Panc1 (cell line): ENCODE measurements at places on chromosomes 13 and 19.

- no peak for DNase-seq
Measured at GRCh38 chr19:46919324-46919723, 58.5 kb downstream of the ARHGAP35 start.

DNA sequence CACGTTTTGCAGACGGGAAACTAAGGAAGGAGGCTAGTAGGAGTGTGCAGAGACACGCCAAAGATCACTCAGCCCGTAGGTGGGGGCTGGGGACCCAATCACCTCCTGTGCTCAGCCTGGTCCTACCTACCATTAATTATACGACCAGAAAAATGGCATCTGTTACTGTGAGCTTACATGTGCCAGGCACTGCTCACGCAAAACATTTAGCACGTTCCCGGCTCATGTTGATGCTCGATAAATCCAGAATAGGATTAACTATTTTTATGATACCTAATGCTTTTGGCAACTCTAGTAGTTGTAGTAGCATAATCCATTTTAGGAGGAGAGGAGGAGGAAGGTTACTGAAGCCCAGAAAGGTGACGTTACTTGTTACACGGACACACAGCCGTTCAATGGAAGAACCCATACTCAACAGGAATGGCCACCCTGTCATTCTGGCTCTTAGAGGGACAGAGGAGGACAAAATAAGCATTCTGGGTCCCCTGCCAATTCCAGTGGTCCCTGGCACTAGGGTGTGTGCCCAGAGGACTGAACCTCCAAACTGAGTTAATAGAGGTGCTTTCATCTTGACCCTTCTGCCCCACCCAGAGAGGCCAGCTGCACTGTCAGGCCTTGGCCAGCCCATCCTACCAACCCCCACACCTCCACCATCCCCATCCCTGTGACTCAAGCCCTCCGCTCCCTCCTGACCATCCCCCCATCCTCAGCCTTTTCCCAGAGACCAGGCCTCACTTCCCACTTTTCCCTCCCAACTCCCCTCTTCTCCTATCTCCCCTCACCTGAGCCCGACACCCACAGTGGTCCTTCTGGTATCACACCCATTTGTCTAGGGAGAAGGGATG, 5.0 kb upstream of the EML2 start:
- no peak for DNase-seq

DNA sequence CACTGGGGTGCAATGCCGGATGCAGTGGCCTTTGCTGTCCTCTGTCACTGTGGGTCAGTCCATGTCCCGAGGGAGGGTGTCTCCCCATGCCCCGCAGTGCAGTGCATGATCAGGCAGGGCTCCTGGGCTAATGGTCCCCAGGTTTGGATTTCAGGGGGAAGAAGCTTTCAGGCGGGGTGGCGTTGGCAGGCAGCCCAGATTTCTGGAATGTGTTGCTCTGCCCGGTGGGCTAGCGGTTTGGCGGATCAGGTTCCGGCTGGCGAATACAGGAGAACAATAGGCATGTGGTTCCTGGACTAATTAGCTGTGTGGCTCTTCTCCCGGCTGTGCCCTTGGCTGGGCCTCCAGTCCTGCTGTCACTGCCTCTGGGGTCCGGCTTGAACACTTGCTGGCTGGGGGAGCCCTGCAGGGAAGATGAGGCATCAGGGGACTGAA, 141.3 kb downstream of the FGF9 start:
- no peak for DNase-seq

- no peak for DNase-seq
Measured at GRCh38 chr19:33767898-33768413, 28.7 kb upstream of the KCTD15 start.

DNA sequence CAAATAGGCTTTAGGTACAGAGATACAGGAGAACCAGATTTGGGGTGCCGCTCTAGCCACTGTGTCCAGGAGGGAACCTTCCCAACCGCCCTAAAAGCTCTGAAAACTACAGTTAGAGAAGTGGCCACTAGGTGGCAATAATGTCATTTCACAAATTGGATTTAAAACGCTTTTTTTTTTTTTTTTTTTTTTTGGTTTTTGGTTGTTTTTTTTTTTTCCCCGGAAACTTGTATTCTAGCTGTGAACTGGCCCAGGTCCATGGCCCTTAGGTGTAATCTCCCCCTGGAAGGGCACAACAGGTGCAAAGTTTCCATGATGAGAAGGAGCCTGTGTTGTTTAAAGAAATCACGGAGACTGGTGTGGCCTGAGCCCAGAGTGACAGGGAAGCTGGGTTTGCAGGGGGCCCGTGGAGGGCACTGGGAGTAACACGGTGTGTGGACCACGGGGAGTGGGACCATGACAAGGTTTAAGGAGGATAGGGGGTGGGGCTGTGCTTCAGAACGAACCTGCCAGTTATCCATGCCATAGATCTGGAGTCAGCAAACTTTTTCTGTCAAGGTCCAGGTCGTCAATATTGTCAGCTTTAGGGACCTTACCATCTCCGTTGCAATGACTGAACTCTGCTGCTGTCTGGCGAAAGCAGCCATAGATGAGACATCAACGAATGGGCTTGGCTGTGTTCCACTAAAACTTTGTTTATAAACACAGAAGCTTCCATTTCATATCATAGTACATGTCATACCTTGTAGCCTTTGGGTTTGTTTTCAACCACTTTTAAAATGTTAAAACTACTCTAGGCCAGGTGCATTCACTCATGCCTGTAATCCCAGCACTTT, 10.1 kb downstream of the OR1I1 start:
- no peak for DNase-seq

DNA sequence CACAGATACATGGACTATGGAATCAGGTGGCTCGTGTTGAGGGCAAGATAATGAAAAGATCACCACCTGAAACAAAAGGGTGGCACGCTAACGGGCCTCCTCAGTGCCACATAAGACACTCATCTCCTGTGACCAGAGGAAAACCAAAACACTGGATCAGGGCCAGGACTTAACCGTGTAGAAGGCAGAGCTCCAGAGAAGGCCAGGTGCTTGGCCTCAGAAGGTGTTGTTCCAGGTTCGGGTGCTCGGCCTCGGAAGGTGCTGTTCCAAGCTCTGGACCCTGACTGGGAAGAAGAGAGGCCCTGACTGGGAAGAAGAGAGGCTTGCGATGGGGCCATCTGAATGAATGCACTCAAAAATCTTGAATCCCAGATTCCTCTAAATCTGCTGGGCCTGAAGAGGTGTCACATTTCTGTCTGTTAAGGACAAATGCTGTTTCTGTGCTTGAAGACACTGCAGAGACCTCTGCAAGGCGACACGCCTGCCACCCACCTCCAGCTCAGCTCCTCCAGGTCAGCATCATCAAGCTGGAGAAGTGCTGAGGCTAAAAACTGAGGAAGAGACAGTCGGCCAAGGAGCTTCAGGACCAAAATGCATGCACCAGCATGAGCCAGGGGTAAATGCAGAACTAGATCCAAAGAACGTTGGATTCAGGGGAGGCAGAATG, 2.7 kb upstream of the RASA3 start:
- DNase-seq, result no peak

DNA sequence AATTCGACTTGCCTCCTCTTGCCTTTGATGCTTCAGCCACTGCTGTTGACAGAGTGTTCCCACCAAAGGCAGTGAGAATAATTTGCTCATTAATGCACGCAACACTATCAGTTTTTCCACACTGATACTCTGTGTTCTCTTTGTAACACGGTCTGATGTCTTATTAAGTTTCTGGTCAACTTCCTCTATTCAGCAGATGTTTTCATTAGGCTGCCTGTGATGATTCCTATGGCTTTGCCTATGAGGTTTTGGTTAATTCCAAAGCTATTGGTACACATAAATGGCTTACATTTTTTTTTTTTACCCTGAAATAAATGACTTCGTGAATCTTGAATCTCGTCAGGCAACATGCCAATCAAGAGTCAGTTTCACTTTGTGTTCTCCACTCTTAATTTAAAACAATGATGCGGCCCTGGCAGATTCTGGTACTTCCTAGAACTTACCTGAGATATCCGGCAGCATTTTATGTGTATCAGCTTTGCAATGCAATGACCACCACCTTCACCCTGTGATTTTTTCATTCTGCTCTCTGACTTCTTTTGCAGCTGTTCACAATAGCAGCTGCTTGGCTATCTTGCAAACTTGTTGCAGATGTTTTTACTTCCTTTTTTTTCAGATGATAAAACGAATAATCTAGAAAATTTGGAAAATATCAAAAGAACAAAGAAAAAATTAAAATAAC, 27.5 kb upstream of the KL start:
- DNase-seq, result no peak

DNA sequence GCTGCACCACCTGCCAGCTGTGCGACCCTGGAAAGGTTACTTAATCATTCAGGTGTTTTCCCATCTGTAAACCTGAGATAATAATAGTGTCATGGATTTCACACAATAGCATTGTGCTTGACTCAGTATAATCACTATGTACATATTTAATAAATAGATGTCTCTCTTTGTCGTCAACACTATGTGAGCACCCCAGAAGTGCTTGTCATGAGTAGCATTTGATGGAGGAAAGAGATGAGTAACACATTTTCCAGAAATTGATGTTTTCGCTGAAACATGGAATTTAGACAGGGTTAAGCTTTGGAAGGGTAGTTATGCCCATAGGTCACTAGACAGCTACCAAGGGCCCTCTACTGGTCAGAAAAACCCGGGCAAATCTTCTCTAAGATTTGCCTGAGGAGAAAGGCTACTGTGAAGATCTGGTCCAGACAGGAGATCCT, 9.5 kb upstream of the MBNL2 start:
- no peak for DNase-seq

GRCh38 chr13:84910423-84910822, 888.8 kb downstream of the SLITRK6 start:
- DNase-seq, result no peak

GRCh38 chr13:44243198-44243857, 130.3 kb upstream of the SERP2 start:
- no peak for DNase-seq

DNA sequence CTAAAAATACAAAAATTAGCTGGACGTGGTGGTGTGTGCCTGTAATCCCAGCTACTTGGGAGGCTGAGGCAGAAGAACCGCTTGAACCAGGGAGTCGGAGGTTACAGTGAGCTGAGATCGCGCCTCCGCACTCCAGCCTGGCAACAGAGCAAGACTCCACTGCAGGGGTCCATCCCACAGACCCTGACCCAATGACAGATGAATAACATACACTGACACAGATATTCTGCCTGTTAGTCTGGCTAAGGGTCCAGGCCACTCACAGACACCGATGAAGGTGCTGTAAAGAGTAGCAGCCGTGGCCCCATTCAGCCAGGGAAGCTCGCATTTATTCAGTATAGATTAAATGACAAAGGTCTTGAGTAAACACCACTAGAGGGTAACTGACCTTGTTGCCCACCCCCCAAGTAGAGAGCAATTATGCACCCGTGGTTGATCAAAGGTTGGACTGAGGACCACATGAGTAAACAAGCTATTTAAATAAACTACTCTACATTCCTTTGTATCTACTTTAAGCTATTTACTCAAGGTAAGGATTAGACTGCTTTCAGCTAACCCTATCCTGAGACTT, 8.5 kb upstream of the CRYL1 start:
- no peak for DNase-seq

GRCh38 chr19:14758816-14759215, 19.5 kb downstream of the ADGRE2 start:
- no peak for DNase-seq

DNA sequence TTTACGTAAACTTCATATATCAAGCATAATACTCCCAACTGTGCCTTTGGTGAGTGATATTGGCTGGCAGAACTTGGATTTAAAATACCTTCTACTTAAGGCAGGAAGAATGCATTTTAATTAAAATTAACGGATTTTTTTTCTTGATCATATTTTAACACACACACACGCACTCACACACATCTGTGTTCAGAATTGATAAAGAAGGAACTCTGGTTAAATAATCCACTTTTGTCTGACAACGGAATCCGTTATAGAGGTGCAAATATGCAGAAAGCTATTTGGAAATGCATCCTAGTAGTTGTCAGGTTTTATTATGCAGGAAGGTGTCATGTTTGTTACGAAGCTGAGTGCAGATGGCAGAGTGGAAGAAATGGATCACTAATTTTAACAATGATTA, 105.5 kb upstream of the ZNF536 start:
- DNase-seq, result no peak

DNA sequence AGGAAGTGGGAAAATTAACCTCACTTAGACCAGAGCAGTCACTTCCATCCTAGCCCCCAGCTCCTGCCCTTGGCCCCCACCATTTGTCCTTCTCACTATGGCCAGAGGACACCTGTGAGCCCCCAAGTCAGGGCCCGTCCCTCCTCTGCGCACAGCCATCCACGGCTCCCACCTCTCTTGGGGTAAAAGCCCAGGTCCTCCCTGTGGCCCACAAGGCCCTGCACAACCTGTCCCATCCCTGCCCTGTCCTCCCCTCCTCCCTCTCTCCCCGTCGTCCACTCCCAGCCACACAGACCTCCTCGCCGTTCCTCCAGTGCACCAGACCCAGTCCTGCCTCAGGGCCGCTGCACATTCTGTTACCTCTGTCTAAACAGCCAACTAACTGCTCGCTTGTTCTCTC, 53.9 kb downstream of the SMIM24 start:
- no peak for DNase-seq

GRCh38 chr19:1844513-1845124, 3.7 kb downstream of the REXO1 start:
- DNase-seq, result no peak

- DNase-seq, result peak; percentile 42
Measured at GRCh38 chr19:54390942-54391577, 24.2 kb upstream of the TTYH1 start.

- DNase-seq, result no peak
Measured at GRCh38 chr13:94481941-94482340, 2.5 kb upstream of the DCT start.

- no peak for DNase-seq
Measured at GRCh38 chr19:10525636-10526035, 8.4 kb upstream of the S1PR5 start.

DNA sequence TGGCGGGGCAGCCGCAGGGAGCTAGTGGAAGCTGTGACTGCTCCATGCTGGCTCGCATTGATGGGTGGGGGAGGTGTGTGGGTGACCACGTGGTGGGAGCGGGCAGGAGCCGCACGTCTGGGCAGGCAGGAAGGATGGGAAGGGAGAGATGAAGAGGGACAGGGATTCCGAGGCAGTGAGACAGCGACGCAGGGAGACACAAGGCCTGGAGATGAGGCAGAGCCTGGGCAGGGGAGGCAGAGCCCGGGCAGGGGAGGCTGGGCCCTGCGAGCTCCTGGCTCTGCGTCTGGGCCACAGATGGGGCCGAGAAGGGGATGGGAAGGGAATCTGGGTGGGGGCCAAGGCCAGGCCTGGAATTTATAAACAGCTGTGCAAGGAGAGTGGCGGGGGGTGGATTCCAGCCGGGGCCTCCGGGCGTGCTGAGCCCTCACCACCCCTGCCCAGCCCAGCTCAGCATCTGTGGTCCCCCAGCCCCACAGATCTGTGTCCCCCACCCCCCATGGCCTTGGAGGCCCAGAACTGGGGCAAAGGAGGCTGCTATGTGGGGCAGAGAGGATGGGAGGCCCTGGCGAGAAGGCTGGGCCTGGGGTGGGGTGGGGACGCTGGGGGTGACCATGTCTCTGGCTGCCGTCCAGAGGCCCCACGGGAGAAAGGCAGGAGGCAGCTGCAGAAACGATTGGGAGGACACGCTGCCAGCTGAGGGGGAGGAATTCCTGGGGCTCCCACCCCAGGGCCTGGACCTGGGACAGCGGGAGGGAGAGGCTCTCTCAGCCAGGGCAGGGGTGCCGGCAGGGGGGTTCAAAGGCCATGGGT, 6.0 kb downstream of the EHD2 start:
- DNase-seq, result no peak

GRCh38 chr19:30920222-30920621, 429.0 kb downstream of the TSHZ3 start:
- no peak for DNase-seq
